Endothelial cell (in vitro differentiated cells): ENCODE measurements at places on chromosomes 5 and 9. TPM values are rescaled to one million over a fixed set of nuclear protein-coding genes. Genes with fewer than 3 reads are reported as not detected.

GRCh38 chr5:106757672-106758071 is 913.1 kb downstream of the EFNA5 start:
- no peak for DNase-seq

GRCh38 chr5:147398860-147399259 is 111.0 kb downstream of the DPYSL3 start:
- no peak for DNase-seq

- DNase-seq: no peak
Observed at GRCh38 chr9:95264954-95265615, 52.4 kb downstream of the FANCC start.

- DNase-seq: no peak
Observed at GRCh38 chr9:109652971-109653370, 127.0 kb upstream of the PALM2AKAP2 start.

DNA sequence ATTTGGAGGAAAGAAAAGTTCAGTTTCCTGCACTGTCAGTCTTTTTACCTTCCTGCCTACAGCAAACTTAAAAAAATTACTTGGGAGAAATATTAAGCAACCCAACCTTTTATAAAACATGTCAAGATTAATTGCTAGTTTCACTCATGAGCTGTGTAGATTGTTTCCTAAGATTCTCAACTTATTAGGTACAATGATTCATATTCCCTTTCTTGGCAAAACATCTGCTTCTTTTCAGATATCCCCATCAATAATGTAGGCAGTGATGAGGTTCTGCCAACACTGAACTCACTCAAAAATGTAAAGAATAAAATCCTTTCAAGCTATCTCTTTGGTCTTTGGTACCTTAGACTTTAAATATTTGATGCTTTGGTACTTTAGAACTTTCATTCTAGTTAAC is 56.0 kb downstream of the ISL1 start:
- no peak for DNase-seq

GRCh38 chr9:135499326-135500070 is 984 bp upstream of the MRPS2 start:
- DNase-seq: peak; percentile 92

- peak; percentile 80 for DNase-seq
Observed at GRCh38 chr9:96686638-96687335, 31.7 kb upstream of the PRXL2C start.

DNA sequence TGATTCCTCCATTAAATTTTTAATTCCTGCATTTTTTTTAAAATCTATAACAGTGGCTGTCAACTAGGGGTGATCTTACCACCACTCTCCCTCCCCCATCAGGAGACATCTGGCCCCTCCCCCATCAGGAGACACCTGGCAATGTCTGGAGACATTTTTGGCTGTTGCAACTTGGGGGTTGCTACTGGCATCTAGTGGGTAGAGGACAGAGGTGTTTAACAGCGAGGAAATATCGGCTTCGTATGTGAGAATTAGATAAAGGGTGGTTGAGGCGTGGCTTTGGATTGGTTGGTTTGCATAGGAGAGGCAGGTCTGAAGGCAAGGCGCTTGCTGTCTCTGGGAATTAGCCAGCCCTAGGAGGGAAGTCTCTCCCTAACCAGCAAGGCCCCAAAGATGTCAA is 10.5 kb downstream of the CDHR2 start:
- no peak for DNase-seq

DNA sequence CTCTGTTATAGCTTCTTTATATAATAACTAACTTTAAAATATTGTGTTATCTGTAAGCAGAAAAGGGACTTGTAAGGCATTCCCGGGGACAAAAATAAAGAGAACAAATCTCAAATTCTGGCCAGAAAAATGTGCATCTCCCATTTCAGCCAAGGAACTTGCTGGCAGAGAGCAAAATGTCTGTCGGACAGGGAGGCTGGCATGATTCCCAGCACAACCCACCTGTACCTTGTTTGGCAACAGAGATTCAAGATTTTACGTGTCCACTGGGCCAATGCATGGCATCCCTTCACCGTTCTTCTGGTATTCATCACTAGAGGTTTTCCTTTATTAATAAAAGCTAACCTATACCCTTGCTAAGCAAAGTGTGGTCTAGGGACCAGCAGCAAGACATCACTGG is 566.6 kb downstream of the PSAT1 start:
- no peak for DNase-seq

DNA sequence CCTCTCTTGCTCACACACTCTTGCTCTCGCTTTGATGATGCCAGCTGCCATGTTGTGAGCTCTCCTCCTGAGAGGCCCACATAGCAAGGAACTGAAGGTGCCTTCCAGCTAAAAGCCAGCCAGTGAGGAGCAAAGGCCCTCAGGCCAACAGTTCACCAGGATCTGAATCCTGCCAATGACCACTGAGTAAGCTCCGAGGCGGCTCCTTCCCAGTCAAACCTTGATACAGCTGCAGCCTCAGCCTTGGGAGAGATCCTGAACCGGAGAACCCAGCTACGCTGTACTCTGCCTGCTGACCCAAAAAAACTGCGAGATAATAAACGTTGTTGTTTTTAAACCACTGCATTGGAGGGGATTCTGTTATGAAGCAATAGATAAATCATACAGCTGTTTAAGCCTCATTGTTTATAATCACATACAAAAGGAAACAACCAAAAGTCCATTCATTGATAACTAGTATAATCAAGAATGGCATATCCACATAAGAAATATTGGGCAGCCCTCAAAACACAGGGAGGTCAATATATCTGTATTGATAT is 49.0 kb upstream of the IFNK start:
- DNase-seq: no peak

GRCh38 chr5:305050-305449 is 16.5 kb upstream of the AHRR start:
- DNase-seq: no peak

DNA sequence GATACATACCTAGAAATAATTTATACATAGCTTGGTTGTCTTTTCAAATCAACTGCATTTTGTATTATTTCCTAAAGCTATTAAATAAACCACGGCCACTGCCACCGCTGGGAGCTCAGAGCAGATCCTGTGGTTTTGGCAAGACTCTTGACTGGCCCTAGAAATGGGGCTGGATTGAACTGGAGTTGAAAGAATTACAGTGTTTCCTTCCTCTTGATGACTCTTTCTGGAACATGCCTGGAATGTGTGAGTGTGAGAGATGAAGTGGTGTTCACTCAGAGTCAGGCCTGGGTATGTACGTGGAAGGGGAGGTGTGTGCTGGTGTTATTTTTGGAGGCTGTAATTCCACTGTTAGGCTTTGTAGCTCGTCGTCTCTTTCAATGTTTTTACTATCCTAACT is 45.9 kb downstream of the TEK start:
- DNase-seq: no peak

- no peak for DNase-seq
Observed at GRCh38 chr5:171162165-171162564, 146.9 kb upstream of the TLX3 start.

- DNase-seq: no peak
Observed at GRCh38 chr5:174239718-174240117, 194.2 kb downstream of the NSG2 start.

GRCh38 chr9:71710856-71711255 is 57.5 kb downstream of the CEMIP2 start:
- no peak for DNase-seq

GRCh38 chr9:132160802-132161742 is 786 bp upstream of the NTNG2 start:
- DNase-seq: no peak

DNA sequence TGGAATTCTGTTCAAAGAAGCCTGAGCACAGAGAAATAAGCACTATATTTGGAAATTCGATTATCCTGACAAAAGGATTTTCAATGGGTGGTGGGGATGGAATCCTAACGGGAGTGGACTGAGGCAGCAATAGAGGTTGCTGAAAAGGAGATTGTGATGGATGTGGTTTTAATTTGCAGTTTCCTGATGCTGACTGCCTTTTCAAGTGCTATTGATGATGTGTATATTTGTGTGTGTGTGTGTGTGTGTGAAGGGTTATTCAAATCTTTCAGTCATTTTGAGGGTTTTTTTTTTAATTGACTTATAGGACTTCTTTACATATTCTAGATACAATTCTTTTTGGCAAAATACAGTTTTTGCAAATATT is 614.5 kb downstream of the HINT1 start:
- DNase-seq: no peak

DNA sequence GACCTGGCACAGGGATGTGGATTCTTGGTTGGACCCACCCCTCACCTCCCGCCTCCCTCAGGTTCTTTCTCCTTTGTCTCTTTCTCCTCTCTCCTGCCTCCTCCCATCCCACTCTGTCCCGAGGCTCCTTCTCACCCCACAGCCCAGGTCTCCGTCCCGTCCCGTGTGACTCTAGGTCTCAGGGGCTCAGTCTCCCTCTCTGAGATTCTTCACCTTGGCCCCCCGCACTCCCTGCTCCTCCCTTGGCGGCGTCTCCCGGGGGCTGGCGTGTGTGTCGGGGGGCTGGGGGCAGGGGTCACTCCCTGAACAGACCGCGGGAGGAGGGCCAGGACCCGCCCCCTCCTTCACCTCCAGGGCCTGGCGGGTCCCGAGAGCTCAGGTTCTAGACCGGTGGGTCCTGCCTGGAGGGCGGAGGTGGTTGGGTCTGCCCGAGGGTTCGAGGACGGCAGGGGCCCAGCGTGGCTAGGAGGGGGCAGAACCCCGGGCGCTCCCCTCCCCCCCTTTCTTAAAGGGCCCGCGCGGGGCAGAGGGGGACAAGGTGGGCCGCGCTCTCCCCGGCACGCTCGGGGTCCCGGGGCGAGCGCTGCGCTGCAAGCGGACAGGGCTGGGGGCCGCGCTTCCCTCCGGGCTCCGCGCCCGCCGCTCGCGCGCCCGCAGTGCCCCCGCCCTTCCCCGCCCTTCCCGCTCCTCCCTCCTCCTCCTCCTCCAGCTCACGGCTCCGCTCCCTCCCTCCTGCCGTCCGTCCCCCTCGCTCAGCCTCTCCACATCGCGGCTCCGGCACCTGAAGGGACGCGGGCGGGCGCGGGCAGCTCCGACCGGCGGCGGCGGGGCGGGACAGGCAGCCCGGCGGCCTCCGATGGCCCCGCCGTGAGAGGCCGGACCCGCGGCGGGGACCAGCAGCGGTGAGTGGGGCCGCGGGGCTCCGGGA is at the start of gene PSD2:
PSD2 (plus strand) TSS at position 735 of the 928 bp plus-strand sequence. CDS start 13,633 bp downstream, outside the sequence.
- no peak for DNase-seq

- DNase-seq: no peak
Observed at GRCh38 chr5:54491326-54491725, 26.2 kb upstream of the SNX18 start.

GRCh38 chr9:129289131-129289731 is 111.2 kb upstream of the IER5L start:
- peak; percentile 1 for DNase-seq

GRCh38 chr5:124735169-124735858 is 11.1 kb downstream of the ZNF608 start:
- peak; percentile 68 for DNase-seq

DNA sequence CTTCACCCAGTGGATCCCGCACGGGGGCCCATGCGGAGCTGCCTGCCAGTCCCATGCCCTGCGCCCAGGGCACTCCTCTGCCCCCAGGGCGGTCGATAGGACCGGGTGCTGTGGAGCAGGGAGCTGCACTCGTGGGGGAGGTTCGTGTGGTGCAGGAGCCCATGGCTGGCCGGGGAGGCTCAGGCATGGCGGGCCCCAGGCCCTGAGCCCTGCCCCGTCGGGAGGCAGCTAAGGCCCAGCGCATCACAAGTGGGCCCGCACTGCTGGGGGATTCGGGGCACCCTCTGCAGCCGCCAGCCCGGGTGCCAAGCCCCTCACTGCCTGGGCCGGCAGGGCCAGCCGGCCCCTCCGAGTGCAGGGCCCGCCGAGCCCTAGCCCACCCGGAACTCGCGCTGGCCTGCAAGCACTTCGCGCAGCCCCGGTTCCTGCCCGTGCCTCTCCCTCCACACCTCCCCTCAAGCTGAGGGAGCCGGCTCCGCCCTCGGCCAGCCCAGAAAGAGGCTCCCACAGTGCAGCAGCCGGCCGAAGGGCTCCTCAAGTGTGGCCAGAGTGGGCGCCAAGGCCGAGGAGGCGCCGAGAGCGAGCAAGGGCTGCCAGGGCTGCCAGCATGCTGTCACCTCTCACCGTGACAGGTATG is 221.1 kb upstream of the RORB start:
- no peak for DNase-seq

- no peak for DNase-seq
Observed at GRCh38 chr9:211557-211956, 3.1 kb upstream of the DOCK8 start.

- no peak for DNase-seq
Observed at GRCh38 chr9:16184964-16185646, 632.3 kb downstream of the CCDC171 start.

GRCh38 chr9:136297016-136297691 is 6.7 kb downstream of the CCDC187 start:
- DNase-seq: no peak

GRCh38 chr5:228886-229285 is 10.8 kb downstream of the SDHA start:
- DNase-seq: no peak

DNA sequence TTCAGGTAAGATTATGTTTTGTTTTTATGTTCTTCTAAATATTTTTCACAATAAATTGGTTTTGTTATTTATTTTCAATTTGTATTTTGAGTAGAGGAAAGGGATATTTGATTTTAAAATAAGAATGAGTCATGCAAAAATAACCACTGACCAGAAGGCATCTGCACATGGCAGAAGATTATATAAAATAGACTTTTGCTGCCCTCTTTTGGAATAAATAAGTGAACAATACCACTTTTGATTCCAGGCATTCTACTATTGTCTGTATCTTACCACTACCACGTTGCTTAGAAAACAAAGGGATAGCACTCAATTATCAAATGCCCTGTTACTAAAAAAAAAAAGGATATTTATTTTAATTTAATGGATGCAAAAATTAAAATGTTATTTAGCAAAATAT is 227.3 kb upstream of the ITGA1 start:
- DNase-seq: no peak

- no peak for DNase-seq
Observed at GRCh38 chr9:135756576-135756975, 54.6 kb downstream of the KCNT1 start.

DNA sequence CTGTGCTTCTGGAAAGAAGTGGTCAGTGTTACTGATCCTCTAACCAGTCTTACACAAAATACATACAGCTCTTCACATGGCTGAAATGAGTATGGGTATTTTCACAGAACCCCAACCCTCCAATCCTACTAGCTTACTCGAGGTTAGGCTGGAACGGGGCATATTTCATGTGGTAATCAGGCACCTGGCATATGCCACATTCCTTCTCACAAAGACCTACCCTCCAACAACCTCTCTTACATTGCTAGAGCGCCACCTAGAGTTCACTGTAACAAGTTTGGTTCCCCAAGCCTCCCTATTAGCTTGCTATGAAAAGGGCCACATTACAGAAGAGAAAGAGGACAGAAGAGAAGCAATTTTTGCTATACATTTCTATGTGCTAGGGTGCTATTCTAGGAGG is 597.3 kb downstream of the PRELID2 start:
- peak; percentile 69 for DNase-seq

Gene AK8
- 2.0 TPM for total RNA-seq

Gene OTULINL
- total RNA-seq: 5.8 TPM

Gene PKD2L2
- not detected for total RNA-seq

Gene COL5A1
- 24.3 TPM for total RNA-seq

Gene ANKRD31
- total RNA-seq: 0.05 TPM

Gene RNF208
- total RNA-seq: 1.1 TPM

Gene GRM6
- not detected for total RNA-seq

Gene PLPPR1
- 0.15 TPM for total RNA-seq

Gene ELOVL7
- total RNA-seq: 4.4 TPM

Gene LRRC19
- total RNA-seq: not detected

Gene PROP1
- total RNA-seq: not detected

Gene NR5A1
- total RNA-seq: 1.2 TPM

Gene SMC5
- total RNA-seq: 26.5 TPM

Gene GLDC
- 29.1 TPM for total RNA-seq

Gene TYRP1
- total RNA-seq: 0.23 TPM

Gene PHF24
- 0.13 TPM for total RNA-seq

Gene WDR5
- 26.5 TPM for total RNA-seq

Gene IFNA21
- total RNA-seq: not detected
